BJ (cell line): ENCODE measurements at places on chromosomes 6 and 20.
A peak's percentile ranks its signal among the peaks of the same experiment; 100 is the strongest.

- no peak for DNase-seq
Measured at GRCh38 chr6:26431258-26432172, 8.8 kb upstream of the BTN3A3 start.

GRCh38 chr6:92023410-92023966 is 1395.9 kb downstream of the EPHA7 start:
- DNase-seq = no peak

- no peak for DNase-seq
Measured at GRCh38 chr20:21708738-21709534, 3.5 kb downstream of the PAX1 start.

DNA sequence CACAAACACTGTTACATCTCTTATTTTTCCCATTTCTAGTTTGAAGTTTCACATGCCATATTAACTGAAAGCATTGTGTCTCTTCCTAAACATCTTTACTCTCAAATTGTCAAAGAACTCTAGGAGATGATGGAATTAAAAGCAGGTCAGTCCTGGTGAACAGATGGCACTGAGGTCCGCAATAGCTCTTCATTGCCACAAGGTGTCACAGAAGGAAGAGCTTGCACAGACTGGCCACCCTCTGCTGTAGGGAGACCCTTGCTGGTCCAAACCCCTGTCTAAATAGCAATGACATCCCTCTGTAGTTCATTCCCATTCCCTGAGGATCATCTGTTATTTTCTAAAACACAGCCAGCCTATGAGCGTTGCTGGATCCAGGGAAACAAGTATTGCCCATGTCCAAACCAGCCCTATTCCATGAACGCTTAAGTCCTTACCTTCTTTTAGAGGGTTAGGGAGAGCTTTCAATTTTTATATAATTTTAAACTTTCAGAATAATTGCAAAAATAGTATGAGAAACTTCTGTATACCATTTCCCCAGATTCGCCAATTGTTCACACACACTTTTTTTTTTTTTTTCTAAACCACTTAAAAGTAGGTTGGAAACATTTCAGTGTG is 10.1 kb upstream of the HDAC2 start:
- DNase-seq = no peak

DNA sequence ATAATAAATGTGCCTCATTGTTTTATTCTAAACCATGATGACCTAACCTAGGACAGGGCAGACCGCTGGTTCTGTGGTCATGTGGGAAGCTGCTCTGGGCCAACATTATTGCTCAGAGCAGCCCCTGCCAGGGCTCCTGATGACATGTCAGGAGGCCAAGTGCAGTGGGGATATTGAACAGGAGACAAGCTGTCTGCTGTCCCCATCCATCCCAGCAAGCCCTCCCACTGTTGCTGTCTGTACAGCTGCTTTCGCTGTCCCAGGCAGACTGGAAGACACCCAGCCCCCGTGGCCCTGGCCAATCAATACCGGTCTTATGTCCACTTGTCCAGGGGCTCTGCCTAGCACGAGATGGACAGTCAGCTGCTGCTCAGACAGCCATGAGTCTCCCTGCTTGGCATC is 43.2 kb upstream of the FNDC1 start:
- no peak for DNase-seq

DNA sequence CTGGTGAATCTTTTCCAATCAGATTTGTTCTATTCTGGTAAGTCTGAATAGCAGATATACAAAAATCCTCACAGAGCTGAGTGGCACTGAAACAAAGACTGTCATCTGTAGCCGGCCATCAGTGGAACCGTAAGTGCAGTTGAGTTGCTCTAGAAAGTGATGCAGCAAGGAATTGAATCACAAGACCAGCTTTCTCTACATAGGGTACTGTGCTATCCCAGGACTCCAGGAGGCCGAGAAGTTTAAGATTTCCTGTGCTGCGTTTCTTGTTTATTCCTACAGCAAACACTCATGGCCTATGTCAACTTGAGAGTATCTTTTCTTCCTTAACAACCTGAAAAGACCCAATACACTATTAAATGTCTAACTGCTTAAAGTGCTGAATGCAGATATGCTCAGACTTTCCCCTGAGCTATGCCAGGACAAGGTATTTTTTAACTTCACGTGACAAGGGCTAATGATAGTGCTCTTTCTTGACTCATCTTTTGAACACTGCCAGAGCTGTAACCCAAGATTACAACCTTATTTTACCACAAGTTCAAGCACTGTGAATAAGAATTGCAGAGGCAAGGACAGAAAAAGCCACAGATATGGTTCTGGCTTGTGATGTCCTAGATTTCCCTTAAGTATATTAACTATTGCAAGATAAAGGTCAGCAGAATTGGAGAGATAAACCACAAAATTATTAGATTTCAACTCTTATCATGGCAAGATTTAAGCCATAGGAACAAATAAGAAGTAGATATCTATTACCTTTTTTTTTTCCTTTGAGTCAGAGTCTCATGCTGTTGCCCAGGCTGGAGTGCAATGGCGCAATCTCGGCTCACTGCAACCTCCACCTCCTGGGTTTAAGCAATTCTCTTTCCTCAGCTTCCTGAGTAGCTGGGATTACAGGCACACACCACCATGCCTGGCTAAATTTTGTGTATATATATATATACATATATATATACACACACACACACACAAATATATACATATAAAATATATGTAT is 71.6 kb downstream of the GJA1 start:
- DNase-seq = no peak

DNA sequence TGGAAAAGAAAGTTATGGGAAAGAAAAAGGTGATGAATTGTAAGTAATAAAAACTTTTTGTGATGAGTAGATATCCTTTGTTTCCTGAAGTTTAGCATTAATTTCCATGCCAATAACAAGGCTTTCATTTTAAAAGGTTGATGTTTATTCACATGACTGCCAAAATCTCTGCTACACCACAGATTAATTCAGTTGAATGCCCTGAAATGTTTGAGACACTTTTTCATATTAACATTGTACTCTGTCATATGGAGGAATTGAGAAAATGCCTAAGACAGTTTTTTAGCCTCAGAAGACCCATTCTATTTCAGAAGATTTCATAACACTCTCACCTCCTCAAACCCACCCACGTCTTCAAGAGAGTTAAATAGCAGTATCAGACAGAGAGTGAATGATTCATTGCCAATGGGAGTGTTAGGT is 115.5 kb downstream of the ADGRG6 start:
- no peak for DNase-seq

DNA sequence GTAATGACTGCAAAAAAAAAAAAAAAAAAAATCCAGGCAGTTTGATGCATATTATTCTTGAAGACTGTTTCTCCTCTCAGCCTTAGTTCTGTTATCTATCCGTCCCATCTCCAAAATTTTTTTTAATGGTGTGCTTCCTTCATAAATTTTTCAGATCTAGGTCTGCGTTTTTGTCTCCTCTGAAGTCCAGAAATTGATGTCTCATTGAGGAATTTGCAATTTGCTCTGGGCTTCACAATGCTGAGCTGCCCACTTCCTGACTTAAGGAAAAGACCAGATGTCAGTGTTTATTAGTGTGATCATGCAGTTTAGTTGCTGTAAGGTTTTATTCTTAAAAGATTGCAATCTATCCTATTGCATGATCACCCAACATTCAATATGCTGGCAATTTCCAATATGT is 297.6 kb downstream of the ZNF217 start:
- DNase-seq = peak; percentile 1

DNA sequence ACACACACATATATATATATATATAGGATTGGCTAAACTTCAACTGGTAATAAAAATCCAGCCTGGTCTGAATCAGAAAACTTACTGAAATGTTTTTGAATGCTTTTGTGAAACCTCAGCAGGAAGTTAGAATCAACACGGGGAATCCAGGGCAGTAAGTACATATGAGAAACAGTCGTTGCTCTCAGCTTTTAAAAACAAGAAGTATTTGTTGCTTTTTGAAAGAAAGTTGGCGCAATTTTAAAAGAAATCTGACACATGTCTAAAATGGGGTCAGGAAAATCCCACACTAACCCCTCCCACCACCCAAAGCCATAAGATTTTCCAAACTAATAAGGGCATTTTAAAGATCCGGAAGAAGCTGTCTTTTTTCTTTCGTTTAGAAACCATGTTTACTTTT is 11.5 kb upstream of the CCDC170 start:
- DNase-seq = no peak

DNA sequence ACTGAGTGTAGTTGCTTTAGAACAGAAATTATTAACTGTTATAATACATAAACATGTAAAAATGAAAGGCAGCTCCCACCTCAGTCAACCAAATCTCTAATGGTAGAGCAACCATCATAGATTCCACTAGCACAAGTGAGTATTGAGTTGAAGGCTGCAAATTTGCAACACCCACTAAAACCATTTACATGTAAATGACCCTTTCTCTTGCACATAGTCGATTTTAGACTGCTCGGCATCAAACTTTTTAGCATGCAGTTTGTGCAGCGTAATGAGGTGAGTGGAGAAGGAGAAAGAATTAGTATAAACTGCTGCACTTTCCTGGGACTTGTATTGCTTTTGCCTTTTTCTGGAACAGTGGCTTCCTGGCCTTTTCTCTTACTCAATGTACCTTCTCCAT is 62.8 kb downstream of the FBXO5 start:
- DNase-seq = no peak

DNA sequence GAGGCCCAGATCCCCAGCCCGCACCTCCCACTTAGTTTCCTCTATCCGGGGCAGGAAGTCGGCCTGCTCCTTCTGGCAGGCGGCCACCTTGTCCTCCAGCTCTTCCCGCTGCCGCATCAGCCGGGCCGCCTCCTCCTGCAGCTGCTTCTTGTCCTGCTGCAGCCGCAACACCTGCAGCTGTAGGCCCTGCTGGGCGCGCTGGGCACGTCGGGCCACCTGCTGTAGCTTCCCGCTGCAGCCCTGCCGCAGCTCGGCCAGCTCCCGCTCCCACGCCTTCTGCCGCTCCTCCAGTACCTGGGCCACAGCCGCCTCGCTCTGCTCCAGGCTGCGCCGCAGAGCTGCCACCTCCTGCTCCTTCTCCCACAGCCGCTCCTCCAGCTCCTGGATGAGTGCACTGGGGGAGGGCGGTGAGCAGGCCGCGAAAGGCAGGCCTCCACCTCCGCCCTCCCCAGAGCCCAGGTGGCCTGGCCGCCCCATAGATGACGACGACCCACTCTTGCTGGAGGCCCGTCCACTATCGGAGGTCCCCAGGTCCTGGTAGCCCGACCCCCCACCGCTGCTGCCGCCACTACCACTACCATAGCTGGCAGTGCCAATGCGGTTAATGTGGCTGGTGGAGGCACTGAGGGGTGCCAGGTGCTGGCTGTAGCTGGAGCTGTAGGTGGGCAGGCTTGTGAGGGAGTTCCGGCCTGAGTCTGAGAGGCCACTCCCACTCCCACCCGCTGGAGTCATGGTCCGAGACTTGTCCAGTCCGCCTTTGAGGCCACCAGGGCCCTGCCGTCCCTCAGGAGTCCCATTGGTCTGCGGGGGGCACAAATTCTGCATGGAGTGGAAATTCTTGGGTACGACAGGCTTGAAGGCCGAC is 6.0 kb upstream of the FASTKD5 start:
- DNase-seq = no peak

DNA sequence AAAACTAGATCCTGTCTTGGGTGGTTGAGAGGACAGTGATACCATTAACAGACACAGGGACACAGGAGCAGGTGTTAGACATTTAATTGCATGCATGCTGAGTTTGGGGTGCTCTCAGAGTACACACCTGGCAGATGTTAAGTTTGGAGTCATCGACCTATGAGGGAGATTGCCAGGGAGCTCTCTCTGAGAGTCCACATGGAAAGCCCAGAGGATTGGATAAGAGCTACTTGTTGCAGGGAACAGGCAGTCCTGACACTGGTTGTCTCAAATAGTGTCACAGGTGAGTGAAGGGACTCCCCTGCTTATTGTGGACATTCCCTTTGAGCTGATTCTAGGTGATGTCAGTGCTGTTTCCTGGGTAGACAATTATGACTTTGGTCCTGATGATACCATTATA is 3.1 kb downstream of the ATRN start:
- no peak for DNase-seq

GRCh38 chr6:64330694-64331307 is 695.2 kb downstream of the PHF3 start:
- no peak for DNase-seq

GRCh38 chr6:156507656-156508055 is 269.5 kb upstream of the ARID1B start:
- DNase-seq = no peak

DNA sequence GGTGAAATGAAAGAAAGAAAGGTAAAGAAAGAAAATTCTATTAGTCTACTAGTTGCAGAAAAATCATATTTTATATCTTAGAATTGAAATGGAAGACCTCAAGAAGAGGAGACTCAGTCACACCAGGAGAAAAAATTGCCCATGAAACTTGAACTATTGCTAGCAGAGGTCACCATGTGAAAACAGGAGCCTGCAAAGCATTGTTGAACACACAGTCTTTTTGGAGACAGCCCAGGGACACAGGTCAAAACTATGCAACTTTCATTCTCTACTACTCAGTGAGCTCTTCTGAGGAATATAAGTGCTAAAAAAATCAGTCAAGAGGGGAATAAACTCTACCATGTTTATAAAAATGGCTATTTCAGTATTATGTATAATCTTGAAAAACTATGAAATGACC is 89.8 kb upstream of the TENT5A start:
- no peak for DNase-seq

DNA sequence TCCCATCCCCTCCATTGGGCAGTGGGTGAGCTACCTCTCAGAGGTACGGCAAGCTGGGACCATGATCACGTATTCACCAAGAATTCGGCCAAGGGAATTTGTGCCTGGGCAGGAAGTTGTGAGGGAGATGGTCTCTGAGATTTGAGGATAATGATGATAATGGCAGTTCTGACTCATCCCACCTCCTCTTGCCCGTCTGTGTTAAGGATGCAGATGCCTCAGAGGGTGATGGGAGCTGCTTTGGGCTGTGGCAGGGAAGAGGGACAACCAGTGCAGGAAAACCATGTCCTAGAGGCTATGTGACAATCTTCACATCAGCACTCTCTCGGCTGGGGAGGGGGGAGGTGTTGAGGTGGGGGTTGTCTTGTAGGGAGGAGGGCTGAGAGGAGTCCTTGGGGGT is 4.3 kb downstream of the TGM6 start:
- DNase-seq = no peak
